ENCODE measurements at places on chromosomes 7 and 10.

DNA sequence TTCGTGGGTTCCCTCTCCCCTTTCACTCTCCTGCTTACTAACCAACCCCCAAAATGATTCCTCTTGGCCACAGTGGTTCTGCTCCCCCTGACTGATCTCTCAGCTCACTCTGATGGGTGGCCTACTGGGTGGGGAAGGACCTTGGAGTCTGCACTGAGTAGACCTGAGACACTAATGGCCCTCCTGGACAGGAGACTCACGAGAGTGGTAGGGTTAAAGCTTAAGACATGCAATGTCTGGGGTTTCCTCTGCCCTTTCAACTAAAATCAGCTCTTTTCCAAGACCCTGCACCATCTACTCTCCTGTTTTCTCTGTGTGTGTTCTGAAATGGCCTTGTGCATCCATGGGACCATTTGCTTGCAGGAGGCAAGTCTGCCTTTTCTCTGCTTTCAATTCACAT is 631.4 kb downstream of the ACTR3B start:
- no peak for DNase-seq

DNA sequence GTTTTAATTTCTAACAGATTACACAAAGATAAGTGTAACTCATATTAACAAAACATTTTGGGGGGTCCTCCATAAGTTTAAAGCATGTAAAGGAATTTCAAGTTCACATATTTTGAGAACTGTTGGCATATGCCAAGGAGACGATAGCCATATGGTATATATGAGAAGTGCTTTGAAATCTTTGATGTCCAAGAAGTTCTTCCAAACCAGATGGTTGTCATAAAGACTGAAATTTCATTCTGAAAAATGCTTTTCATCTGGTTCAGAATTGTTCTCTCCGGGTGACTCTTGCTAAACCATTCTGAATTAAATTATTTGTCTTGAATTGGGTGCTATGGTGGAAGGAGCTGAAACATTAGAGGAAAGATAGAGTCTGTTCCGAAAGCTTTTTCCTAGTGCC is 513.0 kb upstream of the AKR1E2 start:
- no peak for DNase-seq

DNA sequence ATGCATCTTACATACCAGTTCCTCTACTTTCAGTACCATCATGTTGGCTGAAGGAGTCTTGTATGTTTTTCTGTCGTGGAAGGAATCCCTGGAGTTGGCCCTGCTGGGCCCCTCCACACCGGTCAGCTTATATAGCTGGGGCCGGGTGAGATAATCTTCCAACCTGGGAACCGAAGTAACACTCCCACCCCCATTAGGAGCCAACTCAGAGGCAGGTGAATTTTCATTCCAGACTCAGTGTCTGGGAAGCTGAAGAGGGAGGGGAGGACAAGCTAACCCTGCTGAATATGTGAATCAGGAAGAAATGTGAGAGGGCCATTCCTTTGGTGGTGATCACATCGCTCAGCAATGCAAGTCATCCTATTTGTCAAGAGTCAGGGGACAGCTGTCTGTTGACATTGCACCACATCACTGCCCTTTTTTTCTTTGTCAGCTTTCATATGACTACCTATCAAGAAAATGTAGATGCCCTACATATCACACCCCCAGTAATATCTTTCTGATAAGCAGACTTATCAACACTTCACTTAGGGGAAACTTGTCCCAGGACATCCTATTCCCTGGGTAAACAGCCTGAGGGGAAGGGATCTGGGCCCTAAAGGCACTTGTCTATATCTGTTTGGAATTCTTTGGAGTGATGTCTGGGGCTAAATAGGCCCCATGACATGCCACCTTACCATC is at the start of gene ANKRD1:
ANKRD1 (minus strand) TSS at position 102 of the 681 bp plus-strand sequence; CDS start at position 42, 60 bp downstream.
- peak; percentile 67 for DNase-seq

GRCh38 chr7:7369134-7369533 is 166.5 kb downstream of the COL28A1 start:
- DNase-seq = no peak

GRCh38 chr7:100407285-100408180 is 21.0 kb downstream of the ZCWPW1 start:
- DNase-seq = peak; percentile 51

DNA sequence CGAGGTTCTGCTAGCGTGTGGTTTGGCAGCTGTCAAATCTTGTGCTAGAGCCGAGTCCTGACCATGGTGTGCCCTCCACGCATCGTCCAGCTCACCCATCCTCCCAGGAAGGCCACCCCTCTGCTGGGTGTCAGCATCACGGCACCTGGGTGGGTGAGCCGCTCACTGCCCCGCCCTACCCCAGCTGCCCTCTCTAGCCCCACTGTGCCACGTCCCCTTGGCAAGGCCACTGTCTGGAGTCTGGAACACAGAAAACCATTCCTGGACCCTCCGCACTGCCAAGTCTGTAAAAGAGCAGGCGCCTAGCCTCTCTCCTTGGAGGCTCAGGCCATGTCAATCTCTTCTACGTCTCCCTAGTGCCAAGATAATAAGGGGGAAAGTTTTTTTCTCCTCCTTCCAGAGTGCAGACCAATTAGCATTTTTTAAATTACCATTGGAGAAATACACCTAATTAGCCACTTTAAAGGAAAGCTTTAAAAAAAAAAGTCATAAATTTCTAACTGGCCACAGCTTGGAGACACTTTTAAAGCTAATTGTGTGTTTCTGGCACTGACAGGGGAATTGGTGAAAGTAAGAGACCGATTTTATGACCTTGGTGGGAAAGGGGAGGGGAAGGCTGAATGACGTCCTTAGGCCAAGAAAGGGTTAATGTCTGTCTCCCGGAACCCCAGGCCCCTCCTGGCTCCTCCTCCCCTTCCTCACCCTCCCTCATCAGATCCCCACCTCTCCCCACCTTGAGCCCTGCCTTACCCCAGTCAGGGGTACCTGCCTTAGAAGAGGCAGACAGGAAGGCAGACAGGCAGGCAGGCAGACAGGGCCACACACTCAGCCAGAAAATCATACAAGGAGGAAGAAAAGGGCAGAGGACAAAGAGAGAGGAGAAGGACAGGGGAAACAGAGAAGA is 151.2 kb downstream of the PLXNA4 start:
- DNase-seq = peak; percentile 7

GRCh38 chr7:25454562-25455041 is 226.3 kb upstream of the NPVF start:
- no peak for DNase-seq

- no peak for DNase-seq
Observed at GRCh38 chr10:26413375-26413774, 24.8 kb upstream of the APBB1IP start.

DNA sequence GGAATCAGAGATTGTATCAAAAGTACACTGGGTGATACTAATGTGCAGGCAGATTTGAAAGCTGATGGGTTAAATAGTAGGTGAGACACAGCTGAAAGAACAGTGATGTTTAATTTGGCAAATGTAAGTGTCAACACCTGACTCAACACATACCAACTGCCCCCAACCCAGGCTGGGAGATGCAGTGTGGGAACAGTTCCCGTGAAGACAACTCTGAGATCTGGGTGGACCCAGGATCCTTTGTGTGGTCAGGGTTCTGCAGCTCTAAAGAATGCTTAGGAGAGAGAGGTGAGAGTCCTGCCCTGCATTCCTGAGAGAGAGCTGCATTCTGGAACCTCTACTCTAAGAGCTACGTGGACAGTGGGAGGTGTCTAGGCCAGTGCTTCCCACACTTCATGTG is 479.7 kb downstream of the RPS24 start:
- no peak for DNase-seq

- no peak for DNase-seq
Observed at GRCh38 chr10:61164458-61165160, 220.6 kb upstream of the RHOBTB1 start.

DNA sequence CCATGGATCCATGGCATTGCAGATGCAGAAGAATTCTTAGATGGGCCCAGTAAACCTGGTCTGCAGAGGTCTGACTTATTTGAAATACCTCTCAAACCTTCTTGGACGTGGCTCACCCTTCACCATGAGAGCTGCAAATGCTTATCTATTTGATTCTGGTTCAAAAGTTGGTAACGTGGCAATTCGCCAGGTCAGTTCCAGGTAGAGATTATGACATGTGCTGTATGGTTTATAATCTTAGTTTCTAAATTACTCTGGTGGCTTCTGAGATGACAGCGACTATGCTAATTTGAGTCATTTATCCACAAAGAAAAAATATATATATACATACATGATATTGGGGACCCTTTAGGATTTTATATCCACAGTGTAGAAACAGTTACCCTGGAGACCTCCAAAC is 68.8 kb downstream of the NRP1 start:
- DNase-seq = no peak

- no peak for DNase-seq
Observed at GRCh38 chr10:117762126-117762818, 219.7 kb downstream of the EMX2 start.

DNA sequence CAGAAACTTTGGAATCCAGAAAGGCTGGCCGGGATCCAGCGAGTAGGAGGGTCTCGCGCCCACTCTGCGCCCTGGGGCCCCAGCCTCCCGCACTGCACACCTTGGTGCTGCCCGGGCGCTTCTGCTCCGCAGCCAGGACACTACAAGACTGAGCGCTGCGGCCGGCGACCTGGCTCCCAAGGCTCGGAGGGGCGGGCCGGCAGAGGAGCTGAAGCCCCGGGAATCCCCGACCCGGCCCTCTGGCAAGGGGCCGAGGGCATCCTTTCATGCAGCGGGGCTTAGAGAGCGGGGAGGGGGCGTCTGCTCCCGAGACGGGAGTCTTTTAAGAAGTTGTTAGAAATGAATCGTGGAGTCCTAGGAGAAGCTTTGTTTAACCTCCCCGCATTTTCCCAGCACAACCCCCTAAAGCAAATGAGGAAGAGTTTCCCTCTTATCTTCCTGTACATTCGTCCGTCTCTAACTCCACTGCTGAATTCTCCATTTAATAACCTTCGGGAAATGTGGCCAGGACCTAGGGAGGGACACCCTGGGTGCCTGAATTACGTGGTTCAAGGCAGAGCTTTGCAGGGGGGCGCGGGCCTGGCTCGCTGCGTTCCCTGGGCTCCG is 1.1 kb downstream of the VWC2 start:
- no peak for DNase-seq

- DNase-seq = no peak
Observed at GRCh38 chr10:130301021-130301892, 165.1 kb downstream of the GLRX3 start.

GRCh38 chr10:49389361-49389933 is 6.4 kb downstream of the DRGX start:
- DNase-seq = no peak

- no peak for DNase-seq
Observed at GRCh38 chr7:112293416-112293815, 86.9 kb downstream of the ZNF277 start.

DNA sequence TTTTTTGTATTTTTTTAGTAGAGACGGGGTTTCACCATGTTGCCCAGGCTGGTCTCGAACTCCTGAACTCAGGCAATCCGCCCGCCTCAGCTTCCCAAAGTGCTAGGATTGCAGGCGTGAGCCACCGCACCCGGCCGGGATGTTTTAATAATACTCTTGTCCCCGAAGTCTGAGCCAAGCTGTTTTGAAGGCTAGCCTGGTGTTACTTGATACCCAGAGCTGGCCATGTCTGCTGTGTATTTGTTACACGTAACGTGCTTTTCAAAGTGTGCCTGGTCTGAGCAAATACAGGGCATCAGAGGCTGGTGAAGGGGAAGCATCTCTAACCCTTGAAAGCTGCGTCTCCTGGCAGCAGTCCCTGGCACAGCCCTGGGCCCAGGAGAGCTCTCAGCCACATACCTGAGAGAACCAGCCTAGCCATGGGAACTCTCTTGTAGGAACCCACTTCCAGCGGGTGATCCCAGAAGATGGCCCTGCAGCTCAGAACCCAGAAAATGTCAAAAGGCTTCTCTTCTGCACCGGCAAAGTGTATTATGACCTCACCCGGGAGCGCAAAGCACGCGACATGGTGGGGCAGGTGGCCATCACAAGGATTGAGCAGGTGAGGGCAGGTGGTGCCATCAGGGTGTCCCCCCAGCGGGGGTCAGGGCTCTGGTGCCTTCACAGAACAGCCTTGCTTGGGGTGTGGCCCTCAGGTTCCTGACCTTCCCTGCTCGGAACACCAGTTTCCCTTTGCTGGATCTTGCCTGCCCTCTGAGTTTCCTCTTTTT is 41.7 kb upstream of the ZMIZ2 start:
- no peak for DNase-seq

- DNase-seq = no peak
Observed at GRCh38 chr10:130959752-130960195, 351.7 kb downstream of the TCERG1L start.

GRCh38 chr7:77702513-77702912 is 6.3 kb downstream of the RSBN1L start:
- DNase-seq = no peak

GRCh38 chr10:51180141-51180540 is 105.9 kb downstream of the PRKG1 start:
- no peak for DNase-seq

- DNase-seq = no peak
Observed at GRCh38 chr10:78688901-78689583, 379.7 kb upstream of the ZMIZ1 start.

DNA sequence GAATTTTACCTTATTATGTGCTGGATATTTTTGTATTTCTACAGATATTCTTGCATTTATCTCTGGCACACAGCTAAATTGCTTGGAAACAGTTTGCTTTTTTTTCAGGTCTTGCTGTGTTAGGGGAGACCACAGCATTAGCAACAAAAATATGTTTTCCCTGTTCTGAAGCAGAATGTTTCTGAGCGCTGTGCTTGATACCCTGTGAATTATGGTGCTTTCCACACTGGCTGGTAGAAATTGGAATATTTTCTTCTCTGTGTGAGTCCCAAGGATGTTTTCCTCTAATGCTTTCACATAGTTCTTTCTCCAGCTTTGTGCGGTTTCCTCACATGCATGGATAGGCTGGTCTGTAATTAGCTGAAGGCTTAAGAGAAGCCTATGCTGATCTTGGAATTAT is 651.6 kb upstream of the IGFBP3 start:
- DNase-seq = no peak

- DNase-seq = no peak
Observed at GRCh38 chr10:11680496-11680895, 61.7 kb upstream of the ECHDC3 start.

DNA sequence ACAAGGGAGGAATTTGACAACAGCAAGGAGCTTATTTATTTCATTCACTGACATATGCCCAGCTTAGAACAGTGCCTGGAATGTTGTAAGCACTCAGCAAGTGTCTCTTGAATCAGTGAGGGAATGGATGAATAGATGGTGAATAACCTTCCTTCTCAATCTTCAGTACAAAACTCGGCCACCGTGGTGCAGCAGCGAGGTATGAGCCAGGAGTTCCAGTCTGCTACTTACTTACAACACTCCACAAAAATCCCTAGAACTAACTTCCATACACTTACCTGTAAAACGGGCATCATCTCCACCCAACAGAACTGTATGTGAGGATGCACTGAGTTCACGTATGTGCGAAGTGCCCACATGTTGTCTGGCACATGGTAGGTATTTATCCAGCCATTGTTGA is 237.4 kb downstream of the WDR11 start:
- DNase-seq = peak; percentile 54
